ENCODE measurements at places on chromosomes 6 and 20. TPM values are rescaled to one million over a fixed set of nuclear protein-coding genes. Genes with fewer than 3 reads are reported as not detected.

Gene TINAG
- total RNA-seq: not detected

Gene TSPO2
- not detected for total RNA-seq

Gene CST4
- total RNA-seq: not detected

Gene OPRM1
- not detected for total RNA-seq

Gene PACSIN1
- total RNA-seq: not detected

Gene TPBG
- total RNA-seq: 18.2 TPM

Gene OTOR
- total RNA-seq: not detected

Gene SASH1
- 96.5 TPM for total RNA-seq

Gene FAM162B
- total RNA-seq: 6.5 TPM

Gene CST5
- total RNA-seq: not detected

Gene TRIM15
- total RNA-seq: not detected

Gene LY6G5C
- total RNA-seq: not detected

Gene FKBP1C
- 0.35 TPM for total RNA-seq

Gene TRMT6
- total RNA-seq: 13.2 TPM

Gene RIPOR3
- total RNA-seq: 9.7 TPM

Gene PRL
- total RNA-seq: not detected

Gene SLC17A2
- total RNA-seq: not detected

Gene C4A
- total RNA-seq: 8.0 TPM

GRCh38 chr20:63698739-63699465, 2.5 kb downstream of the TNFRSF6B start:
- no peak for DNase-seq

DNA sequence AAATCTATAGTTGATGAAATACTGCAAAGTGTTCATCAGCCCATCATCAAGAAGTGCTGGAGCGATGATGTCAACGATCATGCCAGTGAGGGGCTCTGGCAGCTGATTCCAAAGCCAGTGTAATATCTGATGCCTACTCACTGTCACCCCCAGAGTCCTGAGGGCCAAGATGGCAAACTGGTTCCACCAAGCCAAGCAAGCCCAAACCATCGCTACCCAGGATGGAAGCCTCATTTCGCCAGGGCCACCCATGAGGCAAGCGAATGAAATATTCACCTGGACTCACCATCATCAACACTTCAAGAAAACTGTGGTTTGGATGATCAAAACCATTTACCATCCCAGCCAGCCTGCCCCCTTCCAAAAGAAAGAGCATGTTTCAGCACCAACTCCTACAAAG, 76.5 kb downstream of the GNAS-AS1 start:
- DNase-seq: no peak

- DNase-seq: no peak
These were observed 166.2 kb upstream of the CHD6 start for GRCh38 chr20:41784209-41784958.

DNA sequence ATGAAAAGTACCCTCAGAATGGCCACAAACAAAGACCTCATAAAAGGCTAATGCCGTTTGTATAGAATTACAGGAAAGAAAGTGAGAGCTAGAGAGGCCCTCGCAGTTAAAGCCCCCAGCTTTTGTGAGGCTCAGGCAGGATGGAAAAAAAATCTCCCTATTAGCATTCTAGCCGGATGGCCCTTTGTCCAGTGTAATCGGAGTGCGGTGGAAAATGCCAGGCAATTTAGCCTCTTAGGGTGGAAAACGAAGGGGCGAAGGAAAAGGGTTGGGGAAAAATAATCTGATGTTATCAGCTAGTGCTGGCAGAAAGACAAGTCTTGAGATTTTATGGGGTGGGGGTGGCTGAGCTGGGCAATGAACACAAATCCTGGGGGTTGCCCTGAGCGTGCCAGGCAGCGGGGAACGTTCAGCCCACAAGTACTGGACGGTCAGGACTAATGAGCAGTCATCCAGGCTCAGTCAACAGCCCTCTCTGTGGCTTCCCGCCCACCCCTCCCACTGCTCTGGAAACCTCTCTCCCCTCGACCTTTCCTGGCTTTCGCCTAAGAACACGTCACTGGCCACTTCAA, 92.4 kb downstream of the PSMG4 start:
- no peak for DNase-seq

GRCh38 chr6:98909236-98909635, 38.5 kb downstream of the FBXL4 start:
- DNase-seq: no peak

- no peak for DNase-seq
These were observed 378.9 kb downstream of the PREX1 start for GRCh38 chr20:48448666-48449600.

- DNase-seq: no peak
These were observed 65.4 kb downstream of the BMP7 start for GRCh38 chr20:57200882-57201695.

GRCh38 chr6:132763269-132763668, 5.6 kb upstream of the VNN2 start:
- DNase-seq: no peak

DNA sequence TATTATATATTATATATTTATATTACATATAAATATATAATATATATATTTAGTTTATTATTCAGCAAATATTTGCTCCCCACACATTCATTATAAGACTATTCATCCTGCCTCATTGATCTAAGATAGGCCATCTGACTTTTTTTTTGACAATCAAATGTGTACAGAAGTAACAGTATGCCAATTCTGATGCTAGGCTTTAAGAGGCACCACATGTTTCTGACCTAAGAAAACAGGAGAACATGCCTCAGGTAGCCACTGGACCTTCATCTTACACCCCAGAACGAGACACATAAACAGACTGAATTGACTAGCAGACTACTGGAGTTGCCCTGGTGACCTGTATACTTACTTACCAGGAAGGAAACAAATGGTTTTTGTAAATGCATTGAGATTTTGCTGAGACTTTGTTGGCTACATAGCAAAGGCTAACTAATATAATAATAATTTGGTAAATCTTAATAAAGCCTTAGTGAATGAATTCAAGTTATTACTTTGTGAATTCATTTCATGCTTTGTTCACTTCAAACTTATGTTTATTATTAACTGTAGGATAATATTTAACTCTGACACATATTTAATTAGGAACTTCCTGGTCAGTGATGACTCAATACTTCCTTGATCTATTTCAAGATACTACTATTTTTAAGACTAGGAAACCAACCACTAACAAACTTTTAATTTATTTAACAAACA, 13.4 kb upstream of the MYO6 start:
- DNase-seq: no peak

DNA sequence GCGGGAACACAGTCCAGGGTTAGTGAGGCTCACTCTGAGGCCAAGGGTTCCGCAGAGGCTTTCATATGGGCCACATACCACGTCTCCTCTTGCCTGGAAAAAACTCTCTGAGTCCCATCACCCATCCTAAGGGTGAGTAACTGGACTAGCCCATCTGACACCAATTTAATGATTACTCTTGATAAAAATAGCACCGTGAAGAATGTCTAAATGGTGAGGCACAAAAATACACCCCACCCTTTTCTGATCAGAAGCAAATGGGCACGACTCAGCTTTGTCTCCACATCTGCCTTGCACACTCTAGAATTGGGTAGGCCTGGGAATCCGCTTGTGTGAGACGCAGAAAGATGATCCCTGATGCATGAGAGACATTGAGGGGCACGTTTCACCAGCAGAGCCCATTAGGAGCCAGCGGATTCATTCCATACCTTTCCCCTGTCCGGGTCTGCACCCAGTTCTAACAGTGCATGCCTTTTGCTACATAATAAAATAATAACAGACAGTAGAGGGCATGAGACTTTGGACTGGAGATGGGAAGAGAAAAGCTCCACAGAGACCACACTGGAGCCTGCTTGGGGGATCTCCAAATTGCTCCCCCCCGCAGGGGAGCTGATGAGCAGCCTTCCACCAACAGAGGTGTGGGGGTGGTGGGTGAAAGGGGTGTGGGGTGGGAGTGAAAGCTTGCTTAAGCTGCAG, 110.0 kb upstream of the KCNK16 start:
- no peak for DNase-seq

DNA sequence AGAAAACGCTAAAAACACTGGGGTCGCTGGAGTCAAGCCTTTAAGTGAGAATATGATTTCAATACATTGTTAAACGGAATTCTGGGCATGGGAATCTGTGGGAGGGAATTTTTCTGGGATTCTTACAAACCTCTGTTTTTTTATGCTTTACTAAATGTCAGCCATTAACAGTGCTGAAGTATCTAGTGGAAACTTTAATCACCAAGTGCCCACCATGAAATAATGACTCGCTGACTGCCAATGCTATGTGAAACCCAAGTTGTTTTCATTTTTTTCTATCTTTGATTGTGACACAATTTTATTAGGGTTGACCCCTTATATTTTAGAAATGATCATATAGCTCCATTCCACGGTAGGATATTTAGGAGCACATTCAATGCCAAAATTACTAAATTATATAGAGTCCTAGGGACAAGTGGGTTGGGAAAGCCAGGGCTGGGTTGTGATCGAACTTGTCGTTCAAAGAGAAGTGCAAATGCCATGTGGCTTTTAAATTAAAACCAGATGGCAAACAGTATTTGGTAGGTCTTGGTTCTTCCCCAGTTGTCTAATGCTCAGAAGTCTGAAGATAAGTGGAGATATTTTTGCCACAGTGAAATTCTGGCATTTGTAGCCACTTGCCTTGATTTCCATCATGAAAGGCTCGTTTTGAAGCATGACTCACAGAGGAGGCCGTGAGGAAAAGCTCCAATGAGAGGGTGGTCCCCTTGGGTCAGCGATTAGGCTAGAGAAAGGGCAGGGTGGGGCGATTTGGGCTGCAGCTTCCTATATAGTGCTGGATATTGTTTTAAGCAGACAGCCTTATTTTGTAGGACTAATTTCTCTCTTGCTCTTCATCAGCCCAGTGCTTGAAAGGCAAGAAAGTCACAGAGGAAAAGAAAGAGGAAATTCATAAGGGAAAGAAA, 254.4 kb upstream of the JAG1 start:
- DNase-seq: no peak

GRCh38 chr6:160883560-160883959, 108.0 kb upstream of the MAP3K4 start:
- DNase-seq: no peak

DNA sequence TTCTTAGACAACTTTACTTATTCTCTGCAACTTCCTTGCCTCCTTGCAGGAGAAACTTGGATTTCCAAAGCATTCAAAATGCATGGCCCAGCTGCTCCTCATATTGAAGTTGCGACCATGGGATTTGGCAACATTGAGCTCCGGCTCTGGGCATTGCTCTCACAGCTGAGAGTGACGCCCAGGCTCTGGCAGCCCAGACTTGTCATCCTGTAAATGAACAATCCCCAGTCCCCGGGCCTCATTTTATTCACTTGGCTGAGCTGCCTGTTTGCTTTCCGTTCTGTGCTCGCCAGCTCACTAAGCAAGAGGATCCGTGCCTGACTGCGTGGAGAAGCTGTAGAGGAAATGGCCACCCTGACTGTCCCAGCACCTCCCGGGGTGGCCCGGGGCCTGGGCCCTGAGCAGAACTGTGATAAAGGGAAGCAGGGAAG, 119.5 kb upstream of the CD93 start:
- DNase-seq: no peak

- no peak for DNase-seq
These were observed 36.6 kb downstream of the PTPN1 start for GRCh38 chr20:50546729-50547314.

GRCh38 chr20:19928328-19929011, 88.7 kb upstream of the NAA20 start:
- no peak for DNase-seq

GRCh38 chr20:635893-636338, 17.1 kb downstream of the SRXN1 start:
- no peak for DNase-seq

DNA sequence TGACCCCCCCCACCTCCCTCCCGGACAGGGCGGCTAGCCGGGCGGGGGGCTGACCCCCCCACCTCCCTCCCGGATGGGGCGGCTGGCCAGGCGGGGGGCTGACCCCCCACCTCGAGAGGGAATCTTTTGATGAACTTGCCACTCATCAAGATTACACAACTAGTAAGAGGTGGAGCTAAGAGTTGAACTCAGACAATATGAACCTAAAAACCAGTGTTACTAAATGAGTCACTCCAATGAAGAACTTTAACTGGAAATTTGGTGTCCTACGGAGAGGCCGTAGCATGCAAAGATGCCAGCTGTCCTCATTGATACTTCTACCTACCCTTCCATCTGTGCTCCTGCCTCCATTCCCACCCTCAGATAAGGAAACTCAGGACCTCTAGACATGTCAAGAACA, 42.8 kb downstream of the PFDN4 start:
- no peak for DNase-seq

GRCh38 chr6:26199057-26199772, 112.0 kb downstream of the HFE start:
- no peak for DNase-seq

- no peak for DNase-seq
These were observed 146.5 kb downstream of the EPHA7 start for GRCh38 chr6:93272896-93273295.

DNA sequence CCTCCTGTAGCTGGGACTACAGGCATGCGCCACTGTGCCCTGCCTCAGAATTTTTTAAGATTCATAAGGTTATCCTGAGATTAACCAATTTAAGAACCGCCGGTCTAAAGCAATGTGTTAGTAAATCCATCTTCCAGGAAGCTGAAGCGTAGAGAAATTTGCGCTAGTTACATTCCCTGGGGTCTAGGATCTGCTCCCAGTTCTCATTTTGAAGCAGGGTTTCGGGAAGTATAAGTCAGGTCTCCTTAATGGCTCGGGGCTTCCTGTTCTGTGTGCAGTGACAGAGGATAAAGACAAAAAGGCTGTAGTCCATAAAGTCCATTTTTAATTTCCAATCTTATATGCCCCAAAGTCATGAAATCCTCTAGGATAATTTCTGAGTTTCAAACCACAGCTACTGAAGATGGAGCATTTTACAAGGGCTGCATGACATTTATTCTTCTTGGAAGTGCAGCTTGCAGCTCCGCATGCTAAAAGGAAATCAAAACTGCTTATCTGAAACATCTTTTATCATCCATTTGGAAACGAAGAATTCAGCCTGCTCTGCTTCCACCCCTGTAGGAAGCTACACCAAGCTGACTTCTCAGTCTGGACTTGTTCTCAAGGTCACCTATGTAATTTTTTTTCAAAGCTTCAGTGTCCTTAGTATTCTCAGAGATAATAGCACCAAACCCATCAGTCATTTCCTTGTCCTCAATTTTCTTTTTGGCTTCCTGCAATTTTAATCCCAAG, 326.1 kb downstream of the PRL start:
- no peak for DNase-seq

- no peak for DNase-seq
These were observed 23.2 kb downstream of the CHRNA4 start for GRCh38 chr20:63337786-63338420.

- no peak for DNase-seq
These were observed 398.0 kb downstream of the DHX35 start for GRCh38 chr20:39359981-39360620.

DNA sequence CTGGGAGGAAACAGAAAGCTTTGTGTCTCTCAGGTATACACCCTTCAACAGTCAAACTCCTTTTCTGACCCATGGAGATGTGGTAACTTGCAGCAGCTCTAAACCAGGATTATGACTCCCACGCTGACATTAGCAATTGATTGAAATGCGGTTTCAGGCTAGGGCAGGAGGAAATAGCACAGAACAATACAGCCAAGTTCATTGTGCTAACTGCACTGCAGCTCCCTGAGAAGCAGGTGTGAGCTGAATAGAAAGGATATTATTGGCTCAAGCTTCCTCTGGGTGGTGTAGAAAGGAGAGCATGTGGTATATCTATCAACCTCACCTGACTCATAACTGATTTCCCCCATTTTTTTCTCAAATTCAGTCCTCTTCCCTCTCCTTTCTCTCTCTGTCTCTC, 612.3 kb upstream of the BTBD3 start:
- DNase-seq: no peak

GRCh38 chr6:70298068-70298467, 4.8 kb downstream of the COL9A1 start:
- no peak for DNase-seq

All from esophagus squamous epithelium (tissue), 5 donors.